ENCODE measurements at places on chromosomes 13 and 19.

DNA sequence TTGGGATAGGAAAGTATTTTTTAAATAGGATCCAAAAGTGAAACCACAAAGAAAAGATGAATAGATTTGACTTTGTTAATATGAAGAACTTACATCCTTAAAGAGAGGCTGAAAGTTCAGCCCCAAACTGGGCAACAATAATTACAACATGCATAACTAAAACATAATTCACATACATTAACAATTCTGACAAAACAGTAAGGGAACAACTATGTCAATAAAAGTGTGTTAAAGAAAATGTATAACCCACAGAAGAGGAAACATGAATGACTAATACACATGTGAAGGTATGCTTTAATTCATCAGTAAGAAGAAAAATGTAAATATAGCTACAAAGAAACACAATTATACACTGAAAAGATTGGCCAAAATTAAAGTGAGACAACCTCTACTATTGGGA, 1597.6 kb upstream of the MIR17HG start:
- DNase-seq = no peak

GRCh38 chr19:33365691-33366090, 7.8 kb upstream of the CEBPG start:
- DNase-seq = no peak

GRCh38 chr13:113938716-113939115, 35.2 kb downstream of the C13orf46 start:
- no peak for DNase-seq

- DNase-seq = no peak
Observed at GRCh38 chr13:113879017-113879416, 15.1 kb upstream of the GAS6 start.

DNA sequence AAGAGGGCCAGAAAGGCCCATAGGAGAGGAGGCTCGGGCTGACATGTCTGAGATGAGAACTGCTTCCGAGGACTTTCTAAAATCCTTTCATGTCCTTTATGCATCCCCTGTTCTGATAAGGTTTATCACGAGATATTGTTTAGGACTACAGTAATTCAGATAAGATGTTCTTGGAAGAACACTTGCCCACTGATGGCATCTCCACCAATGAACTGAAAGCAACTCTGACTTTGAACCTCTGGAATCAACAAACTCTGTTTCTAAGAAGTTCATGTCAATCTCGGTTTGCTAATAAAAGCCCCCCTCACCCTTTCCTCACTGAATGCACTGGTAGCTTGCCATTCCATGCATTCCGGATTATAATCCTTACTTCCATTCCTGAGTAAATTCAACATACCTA, 90.9 kb downstream of the FGF9 start:
- no peak for DNase-seq

Data from right forelimb (tissue), 1 donor.